GM13976 (cell line): ENCODE measurements at places on chromosomes 2 and 18.

DNA sequence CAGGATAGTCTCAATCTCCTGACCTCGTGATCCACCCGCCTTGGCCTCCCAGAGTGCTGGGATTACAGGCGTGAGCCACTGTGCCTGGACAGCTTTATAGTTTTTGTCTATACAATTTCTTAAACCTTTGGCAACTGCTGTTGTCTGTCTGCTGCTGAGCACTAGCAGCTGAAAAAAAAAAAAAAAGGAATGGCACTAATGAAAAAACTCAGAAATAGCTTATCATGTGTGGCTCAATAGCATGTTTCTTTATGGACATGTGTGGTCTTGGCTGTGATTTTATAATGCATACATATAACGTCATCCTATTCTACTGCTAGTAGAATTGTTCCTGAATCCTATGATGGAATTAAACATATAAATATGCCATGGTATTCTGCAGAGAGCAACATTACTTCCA, 231.2 kb downstream of the TPGS2 start:
- no peak for DNase-seq

DNA sequence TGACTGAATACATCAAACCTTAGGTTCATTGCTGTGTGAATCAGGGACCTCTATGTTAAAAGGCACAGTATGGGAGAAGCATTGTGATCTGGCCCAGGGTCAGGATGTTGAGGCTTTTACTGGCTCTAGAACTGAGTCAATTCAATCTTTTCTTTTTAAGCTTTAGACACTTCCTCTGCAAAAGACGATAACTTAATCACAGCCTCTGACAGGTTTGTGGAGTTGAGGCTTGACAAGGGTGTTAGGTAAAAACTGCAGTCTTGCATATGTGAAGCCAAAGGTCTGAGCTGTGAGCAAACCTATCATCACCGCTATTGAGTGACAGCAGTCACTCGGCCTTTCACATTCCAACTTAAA, 17.3 kb upstream of the ARHGAP25 start:
- no peak for DNase-seq

GRCh38 chr2:1741851-1742250, 2.5 kb downstream of the PXDN start:
- no peak for DNase-seq

DNA sequence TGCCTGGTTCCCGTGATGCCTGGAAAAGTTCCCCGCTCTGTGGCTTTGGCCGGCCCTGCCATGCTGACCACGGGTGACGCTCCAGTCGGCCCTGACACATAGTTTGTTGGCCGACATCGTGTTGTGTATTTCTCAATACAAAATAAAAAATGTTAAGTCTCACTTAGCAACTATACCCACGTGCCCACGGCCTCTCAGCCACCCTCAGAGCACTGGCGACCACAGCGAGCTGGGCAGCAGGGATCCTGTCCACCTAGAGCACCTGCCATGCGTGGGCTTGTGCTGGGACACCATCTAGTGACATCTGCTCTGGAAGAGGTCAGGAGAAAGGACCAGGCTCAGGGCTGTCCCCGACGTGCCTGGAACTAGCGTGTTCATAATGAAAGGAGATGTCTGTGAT, 261.7 kb downstream of the HDAC4 start:
- no peak for DNase-seq

DNA sequence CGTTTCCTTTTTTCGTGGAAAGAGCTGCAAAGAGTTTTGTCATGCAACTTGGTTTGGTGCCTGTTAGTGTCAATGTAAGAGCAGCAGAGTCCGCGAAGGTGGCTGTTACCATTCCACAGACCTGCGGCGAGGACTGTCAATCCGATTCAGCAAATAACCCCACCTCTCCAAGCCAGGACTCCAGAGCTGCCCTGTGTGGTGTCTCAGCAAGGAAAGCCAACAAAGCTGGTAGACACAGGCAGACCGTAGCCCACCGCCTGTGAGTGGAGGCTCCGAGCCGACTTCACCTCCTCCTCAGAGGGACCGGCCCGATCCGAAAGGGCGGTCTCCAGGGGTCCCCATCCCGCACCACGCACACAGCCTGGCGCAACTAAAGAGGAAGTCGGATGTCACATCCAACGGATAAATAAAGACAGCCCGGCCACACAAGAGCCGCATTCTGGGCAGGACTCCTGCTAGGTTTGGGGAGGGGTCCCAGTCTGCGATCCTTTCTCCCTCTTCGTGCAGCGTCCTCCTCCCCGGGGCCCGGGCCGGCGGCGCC, 819 bp downstream of the ANKRD44 start:
- DNase-seq: peak; percentile 41

GRCh38 chr2:22011048-22011447, 887.3 kb downstream of the TDRD15 start:
- no peak for DNase-seq

DNA sequence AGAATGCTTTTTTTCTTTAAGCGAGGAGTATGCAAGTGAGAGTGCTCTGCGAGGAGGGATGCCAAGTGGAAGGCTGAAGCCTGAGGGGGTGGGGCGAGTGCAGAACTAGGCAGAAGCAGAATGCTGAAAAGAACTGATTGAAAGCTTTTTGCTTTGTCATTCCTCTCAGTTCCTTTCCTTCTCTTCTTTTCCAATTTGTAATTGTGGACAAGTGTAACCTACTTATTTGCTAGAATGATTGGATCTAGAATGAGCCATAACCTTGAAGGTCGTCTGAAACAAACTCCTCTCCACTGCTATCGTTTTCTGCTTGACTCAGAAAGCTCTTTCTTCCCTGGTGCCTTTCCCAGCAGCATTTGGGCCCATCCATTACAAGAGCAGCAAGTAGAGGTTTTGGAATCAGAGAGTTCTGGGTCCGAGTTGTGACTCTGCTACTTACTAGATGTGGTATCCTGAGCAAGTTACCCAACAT, 115.3 kb downstream of the METTL8 start:
- DNase-seq: no peak

DNA sequence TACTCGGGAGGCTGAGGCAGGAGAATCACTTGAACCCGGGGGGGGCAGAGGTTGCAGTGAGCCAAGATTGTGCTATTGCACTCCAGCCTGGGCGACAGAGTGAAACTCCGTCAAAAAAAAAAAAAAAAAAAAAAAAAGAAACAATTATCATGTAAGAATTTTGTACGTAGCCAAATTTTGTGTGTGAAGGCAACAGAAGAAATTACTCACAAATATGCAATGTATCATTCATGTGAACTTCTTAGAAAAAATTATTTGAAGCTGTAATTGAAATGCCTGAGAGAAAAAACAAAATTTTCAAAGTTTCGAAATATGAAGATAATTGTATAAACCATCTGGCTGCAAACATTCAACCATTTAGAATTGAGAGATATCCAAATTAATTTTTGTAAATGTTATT, 204.8 kb upstream of the PARD3B start:
- no peak for DNase-seq

DNA sequence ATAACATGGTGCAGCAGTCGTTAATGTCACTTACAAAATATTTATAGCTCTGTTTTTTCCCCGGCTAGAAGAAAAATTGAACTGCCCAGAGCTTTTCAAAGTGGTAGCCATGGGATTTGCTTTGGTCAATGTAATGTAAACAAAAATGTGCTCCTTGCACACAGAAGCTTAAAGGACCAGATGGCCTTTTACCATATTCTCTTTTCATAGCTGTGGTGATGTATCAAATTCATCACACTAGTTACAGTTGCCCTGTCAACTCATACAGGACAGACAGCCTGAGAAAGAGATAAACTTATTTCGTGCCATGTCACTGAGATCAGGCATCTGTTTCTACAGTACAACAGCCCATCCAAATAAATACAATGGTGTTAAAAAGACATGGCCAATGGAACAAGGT, 368.1 kb upstream of the CDH19 start:
- DNase-seq: no peak

DNA sequence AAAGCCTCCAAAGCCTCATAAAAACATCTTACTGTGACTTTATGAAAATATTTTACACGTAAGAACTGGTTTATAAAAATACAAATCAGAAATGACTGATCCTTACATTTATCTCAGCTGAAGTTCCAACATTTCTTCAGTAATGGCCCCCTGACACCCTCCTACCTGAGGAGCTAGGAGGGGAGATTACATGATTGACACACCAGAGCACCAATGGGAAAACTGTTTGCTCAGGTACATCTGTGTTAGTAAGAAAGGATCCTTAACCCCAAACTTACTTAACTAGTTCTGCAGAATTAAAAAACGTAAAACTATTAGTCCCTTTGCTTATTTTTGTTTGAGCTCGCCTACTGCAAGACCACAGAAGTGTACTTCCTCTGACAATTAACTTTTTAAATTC, 27.0 kb downstream of the ENOSF1 start:
- no peak for DNase-seq

DNA sequence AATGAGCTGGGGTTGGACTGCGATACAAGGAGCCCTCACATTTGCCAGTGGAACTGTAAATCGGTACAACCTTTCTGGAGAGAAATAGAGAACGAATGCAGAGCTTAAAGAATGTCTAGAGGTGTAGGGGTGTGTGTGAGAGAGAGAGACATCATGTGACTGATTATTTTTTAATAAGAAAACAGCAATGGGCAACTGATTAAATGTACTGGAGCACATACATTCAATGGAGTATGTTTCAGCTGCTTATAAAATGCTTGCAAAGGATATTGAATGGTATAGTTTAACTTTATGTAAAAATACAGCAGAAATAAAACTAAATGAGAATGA, 391 bp upstream of the TMEM17 start:
- DNase-seq: no peak

DNA sequence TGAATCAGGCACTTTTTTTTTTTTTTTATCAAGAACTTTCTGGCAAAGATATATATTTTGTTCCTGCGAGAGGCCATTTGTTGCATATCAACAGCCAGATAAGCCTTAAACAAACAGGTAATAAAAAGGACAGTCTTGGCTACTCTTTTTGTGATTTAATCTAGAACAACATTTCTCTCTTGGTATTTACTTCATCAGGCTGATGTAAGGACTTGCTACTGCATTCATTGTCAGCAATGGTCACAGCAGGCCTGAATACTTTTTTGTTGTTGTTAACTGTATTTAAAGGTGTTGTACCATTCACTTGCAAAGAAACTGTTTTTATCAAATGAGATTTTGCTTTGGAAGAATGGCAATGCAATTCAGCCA, 683.8 kb downstream of the IRS1 start:
- DNase-seq: no peak

- DNase-seq: no peak
These were observed 1845.6 kb upstream of the PIK3C3 start for GRCh38 chr18:40109252-40110049.

GRCh38 chr2:152415231-152415642, 80.3 kb downstream of the FMNL2 start:
- DNase-seq: no peak

DNA sequence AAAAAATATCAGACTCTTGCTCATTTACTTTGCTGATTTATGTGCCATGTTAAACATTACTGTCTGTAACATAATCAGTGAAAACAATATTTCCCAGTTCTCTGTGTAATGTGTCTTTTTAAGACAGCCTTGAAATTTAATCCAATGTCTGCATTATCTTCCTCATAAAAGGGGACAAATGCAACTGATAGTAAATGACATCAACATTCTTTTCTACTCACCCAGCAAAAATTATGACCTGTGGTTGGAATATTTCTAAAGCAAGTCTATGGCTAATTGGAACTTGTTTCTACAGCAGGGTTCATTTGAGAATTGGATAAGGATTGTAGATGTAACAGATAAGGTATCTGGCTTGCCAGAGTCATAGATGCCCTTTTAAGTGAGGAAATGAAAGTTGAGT, 34.8 kb downstream of the C1D start:
- DNase-seq: no peak
